ENCODE measurements at places on chromosomes 1 and 21.

- no peak for DNase-seq
Measured at GRCh38 chr1:4175566-4176405, 275.7 kb upstream of the C1orf174 start.

DNA sequence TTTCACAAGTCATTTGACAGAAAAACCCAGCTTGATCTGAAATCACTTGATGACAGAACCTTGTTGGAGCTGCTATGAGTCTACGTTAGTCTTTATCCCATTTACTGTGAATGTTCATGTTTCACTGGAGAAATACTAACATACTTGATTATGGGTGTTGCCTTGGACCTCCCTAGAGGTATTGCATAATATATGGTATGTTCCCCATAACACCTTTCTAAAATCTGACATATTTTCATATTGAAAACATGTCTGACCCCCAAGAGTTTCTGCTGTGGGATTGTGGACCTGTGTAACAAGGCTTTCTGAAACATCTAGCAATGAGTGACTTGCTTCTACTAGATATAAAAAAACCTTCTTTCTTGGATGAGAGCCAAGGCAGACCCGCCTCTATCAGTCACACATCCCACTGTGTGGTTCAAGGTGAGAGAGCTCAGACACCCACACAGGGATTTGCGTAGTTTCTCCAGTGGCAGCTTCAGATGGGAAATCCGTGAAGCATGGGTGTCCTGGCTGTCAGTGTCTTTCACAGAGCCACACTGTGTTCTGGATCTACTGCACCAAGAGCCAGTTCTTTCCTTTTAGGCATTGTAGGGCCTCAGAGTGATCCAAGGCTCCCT lies 4.6 kb downstream of the NENF start:
- no peak for DNase-seq

- DNase-seq, result peak; percentile 67
Measured at GRCh38 chr1:51541313-51542050, 22.4 kb upstream of the EPS15 start.

DNA sequence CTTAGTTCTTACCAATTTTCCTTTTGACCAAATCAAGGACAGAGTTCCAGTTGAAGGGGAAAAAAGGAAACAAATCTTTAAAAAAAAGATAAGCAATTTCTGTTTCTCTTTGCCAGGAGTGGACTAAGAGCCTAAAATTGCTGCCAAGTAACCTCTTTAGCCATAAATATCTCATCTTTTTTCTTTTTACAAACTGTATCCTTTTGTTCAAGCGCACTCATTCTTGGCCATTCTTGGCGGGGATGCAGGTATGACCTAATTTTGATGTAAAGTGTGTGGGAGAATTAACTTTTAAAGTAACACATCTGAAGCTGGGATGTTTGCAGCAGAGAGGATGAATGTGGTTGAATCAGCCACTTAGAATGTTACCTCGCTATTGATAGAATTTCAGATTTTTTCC lies 13.4 kb upstream of the KIF1B start:
- DNase-seq, result no peak

GRCh38 chr1:8671306-8671917 lies 146.0 kb downstream of the RERE start:
- DNase-seq, result peak; percentile 6

DNA sequence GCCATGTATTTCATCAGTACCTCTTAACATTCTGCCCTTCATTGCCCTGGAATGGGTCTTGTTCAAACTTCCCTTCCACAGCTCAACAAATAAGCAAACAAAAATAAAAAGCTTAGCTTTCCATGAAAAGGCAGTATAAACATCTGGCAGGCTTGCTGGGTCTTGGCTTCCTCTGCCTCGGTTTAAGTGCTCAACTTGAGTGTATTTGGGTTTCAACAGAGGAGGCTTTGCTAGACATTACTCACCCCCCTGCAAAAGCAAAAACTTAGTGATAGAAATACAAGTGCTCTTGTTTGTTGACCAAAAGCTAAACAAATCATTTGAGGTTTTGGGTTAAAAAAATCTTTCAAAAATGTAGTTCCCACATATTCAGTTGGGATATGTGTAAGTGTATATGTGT lies 518.5 kb downstream of the PLPP3 start:
- no peak for DNase-seq

DNA sequence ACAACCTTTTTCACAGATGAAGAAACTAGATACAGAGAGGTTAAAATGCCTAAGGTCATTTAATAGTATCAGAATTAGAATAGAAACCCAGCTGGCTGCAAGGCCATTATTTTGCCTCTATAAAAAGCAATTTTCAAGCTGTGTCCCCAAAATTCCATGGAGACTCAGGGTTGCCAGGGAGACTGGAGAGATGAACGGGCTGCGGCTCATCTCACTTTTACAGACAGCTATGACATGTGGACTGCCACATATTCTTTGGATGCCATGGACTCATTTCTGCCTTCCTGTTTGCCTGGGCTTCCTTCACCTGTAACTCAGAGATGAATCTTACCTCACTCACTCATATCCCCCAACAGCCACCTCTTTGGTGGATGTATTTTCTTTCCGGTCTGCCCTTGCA lies 17.0 kb downstream of the TOR1AIP2 start:
- DNase-seq, result no peak

- DNase-seq, result no peak
Measured at GRCh38 chr1:217354895-217355294, 276.0 kb downstream of the GPATCH2 start.

DNA sequence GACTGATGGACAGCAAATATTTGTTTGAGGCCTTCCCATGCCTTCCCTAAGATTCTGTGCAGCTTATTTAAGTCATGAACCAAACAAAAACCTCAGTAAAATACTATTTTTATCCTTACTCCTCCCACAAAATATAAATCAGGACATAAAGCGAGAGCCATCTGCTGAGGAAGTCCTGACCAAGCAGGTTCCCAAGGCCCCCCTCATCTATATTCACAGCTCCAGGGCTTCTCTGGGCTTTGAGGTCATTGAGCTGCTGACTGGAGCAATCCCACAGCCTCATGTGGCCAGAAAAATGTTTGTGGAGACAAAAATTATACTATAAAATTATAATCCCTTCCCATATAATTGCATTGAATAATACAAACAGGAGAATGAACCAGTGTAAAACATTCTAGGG lies 846.2 kb downstream of the ADGRL2 start:
- DNase-seq, result no peak

DNA sequence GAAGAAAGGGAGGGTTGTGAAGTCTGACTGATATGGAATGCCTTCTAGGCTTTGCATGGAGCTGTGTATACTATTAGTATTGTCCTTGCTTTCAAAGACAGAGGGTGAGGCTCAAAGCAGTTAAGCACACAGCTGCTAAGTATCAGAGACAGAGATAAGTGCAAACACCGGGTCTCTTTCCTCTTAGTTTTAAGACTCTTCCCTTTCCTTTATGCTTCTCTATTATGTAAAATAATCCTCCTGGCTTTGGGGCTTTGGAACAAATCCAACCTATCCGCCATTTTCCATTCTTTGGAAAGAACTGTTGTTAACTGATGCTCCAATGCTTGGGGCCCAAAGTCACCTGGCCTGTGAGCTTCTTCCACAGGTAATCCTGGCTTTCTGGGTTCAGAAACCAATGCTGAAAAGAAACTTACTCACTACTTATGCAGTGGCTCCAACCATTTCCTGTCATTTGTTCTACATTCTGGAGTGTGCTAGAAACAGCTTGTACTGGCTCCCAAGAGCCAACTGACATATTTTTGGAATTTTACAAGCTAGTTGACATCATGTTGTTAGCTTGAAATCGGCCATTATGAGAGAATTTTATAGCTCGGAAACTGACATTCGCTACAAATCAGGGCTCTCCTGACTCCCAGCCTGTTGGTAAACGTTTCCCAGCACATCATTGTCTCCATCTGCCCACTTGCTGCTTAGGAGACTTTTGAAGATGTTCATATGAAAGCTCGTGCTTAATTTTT lies 67.5 kb downstream of the DNTTIP2 start:
- DNase-seq, result no peak

DNA sequence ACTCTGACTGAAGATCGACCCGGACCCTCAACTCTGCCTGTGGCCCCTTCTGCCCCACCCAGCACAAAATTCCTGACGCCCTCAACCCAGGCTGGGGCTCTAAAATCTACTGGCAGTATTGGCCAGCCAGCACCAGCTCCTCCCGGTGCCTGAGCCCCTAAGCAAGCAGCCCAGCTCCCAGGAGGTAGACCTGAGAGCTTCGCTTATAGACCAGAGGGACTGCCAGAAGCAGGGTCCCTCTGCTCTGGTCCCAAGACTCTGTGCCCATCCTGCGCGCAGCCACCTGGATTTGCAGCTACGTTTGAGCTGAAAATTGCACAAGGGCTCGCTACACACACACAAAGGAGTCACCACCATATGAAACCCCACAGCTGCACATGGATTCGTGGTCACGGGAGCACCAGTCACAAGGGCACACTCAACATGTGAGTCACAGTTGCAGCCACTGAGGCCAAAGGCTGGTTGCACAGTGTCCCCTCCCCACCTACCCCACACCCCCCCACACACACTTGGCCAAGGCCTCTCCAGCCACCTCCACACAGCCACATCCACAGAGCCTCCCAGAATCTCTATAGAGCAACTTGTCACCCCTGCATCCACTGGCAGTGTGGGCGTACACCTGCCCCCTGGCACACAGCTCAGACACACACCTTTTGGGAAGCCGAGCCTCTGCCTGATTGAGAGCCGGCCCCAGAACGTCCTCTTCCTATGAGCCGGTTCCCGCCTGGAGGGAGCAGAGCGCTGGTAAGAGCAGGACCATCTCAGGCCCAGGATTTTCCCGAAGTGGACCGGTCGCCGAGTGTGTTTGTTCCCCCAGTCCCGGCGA lies 1.1 kb upstream of the DMBX1 start:
- DNase-seq, result no peak

GRCh38 chr1:3456449-3456963 lies 2.0 kb downstream of the ARHGEF16 start:
- DNase-seq, result no peak

DNA sequence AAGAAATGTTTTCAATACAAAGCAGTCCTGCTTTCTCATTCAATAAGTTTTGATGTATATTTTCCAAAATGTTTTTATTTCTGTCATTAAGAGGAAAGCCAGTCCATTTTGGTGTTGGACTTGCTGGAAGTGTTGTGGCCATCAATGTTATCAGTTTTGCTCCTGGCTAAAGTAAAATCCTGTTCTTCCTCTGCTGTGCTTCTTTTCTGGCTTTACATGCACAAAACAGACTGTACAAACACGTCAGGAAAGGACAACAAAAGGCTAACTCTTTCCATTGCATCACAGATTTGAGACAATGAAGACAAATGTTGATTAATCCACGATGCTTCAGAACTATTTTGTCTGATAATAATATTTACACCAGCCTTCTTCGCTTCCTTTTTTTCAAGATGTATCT lies 735.4 kb downstream of the LTN1 start:
- DNase-seq, result no peak

DNA sequence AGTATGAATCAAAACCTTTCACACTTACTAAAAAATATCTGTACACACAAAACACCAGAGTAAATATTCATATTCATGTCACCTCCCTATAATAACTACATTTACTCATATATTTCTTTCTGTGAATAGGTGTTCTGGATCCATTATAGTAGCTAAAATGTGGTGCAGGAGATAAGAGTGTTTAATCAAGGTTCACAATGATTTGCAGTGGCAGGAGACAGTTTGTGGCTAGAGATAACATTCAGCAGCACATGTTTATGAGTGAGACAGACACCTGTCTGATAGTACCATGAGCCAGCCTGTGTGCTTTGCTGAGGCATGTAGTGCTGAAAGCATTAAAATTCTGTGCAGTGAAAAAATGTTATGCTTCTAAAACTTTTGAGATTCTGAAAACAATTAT lies 410.3 kb downstream of the SRGAP2C start:
- no peak for DNase-seq

- DNase-seq, result no peak
Measured at GRCh38 chr1:227790868-227791267, 24.6 kb upstream of the PRSS38 start.

- no peak for DNase-seq
Measured at GRCh38 chr1:218783916-218784315, 389.8 kb upstream of the LYPLAL1 start.

DNA sequence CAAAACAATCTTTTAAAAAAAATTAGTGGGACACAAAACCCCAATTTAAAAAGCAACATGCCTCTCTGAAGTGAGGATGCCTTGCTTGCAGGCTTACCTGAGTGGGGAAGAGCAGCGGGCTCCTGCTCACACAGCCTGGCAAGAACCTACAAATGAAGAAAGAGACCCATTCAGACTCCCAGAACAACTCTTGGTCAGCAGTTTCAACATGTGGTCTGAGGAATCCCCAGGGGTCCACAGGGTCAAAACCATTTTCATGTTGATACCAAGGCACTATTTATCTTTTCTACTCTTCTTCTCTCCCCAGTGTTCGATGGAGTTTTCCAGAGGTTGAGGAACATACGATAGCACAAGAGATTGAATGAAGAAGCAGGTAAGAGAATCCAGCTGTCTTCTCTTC lies 55.9 kb downstream of the SIPA1L2 start:
- no peak for DNase-seq

- no peak for DNase-seq
Measured at GRCh38 chr1:119637710-119638109, 10.4 kb downstream of the ZNF697 start.

DNA sequence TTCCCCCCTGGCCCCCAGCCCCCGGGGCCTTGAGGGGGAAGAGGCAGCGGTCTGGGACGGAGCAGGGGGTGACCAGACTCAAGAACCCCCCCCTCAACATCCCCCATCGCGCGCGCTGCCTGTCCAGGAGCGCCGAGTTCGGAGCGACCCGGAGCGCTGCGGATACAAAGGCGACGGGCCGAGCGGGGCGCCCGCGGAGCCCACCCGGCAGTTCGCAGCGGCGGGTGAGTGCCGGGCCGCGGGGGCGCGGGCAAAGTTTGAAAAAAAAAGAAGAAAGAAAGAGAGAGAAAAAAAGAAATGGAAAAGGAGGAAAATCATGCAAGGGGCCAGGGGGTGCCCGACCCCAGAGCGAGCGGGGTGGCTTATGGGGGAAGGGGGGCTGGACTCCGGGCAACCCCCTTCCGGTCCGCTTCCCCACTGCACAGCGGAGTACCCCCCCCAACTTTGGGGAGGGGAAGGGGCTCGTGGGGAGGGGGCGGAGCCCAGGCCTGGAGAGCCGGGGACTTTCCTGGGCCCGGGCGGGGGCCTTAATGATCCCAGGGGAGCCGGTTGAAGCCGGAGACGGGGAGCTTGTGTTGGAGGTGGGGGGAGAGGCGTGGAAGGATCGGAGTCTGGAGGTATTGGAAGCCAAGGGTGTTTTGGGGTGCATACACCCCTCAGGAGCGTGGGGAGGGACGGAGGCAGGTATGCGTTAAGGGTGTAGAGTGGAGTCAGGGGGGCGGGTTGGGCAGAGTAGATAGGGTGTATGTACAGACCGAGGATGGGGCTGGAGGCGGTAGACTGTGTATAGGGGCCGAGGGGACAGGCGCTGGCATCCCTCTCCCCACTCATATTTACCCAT lies 502 bp downstream of the VANGL2 start:
- DNase-seq, result no peak
